ENCODE measurements at places on chromosomes 12 and 14.

GRCh38 chr12:56469007-56469930, 891 bp downstream of the SPRYD4 start:
- no peak for DNase-seq

DNA sequence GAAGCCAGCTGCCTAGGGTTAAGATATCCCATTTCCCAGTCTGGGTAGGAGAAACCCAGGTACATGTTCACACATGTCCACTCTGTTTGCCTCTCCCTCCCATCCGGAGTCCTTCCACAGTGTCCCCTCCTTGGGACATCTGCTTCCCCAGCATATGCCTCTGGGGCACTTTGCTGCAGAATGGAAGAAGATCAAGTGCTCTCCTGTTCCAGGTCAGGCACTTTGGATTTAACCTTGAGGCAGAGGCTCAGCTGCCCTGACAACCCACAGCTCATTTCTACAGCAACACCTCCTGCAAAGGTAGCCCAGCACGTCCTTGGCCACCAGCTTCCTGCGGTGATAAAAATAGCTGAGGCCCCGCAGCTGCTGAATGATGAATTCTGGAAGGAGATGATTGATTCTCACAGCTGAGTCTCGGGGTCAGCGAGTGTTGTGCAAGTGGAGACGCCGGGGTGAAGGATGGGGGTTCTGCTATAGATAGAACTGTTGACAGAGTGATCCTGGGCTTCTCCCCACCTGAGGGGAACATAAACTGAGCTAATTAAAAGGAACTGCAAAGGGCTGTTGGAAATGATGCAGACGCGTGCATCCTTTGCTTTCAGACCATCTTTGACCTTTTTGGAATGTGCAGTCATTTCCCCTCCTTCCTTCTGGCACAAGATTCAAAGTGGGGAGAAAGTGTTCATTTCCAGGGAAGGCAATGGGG, 145.0 kb downstream of the SLC38A6 start:
- DNase-seq = no peak

- DNase-seq = no peak
Observed at GRCh38 chr12:108551535-108551934, 9.4 kb downstream of the SART3 start.

DNA sequence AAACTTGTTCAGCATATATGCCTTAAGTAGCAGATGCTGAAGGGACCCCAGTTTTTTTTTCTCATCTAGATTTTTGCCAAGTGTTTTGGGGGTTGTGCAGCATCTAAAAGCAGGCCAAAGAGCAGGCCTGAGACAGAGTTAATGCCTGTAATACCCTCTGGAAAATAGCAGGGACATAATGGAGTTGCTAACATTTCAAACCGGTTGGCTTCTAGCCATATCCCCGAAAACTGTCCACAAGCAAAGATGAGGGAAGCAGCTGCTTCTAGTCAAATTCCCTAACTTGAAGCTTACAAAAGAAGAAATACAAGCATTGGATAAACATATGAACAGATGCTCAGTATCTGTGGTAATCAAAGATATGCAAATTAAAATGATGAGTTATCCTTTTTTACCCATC, 52.1 kb upstream of the AEBP2 start:
- DNase-seq = no peak

DNA sequence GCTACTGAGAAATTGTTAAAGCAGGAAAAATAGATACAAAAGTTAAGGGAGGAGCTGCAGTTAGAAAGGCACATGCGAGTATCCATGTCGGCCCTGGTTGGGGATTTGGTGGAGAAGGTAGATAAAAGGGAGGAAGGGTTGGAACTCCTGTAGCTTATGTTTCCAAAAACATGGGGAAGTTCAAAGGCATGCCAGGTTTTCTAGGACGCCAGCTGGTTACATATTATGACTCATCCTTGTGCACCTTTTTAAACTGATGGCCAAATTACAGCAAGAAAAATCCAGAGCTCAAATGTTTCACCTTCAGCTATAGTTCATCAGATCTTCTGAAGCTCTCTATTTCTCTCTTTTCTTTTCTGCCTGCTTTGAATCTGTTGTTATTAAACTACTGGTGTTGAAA, 13.2 kb upstream of the MAP4K5 start:
- no peak for DNase-seq

- DNase-seq = no peak
Observed at GRCh38 chr14:27199272-27199671, 601.4 kb upstream of the NOVA1 start.
